Muscle of back (tissue), 13 donors: ENCODE measurements at places on chromosomes 6 and 20.

DNA sequence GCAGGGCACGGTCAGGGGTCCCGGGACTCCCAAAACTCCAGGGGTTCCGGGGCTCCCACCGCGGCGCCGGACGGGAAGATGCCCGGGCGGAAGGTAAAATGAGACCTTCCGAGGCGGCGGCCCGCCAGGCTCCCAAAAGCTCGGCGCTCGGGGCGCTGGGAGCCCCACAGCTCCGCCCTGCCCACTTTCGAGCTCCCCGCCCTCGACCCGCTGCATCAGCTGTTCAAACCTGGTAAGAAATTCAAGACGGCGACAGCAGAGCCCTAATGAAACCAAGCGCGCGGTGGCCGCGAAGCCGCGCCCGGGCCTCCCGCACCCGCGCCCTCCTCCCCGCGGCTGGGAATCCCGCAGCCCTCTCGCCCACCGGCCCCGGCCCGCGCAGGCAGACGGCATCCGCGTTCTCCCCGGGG lies 369 bp downstream of the SLC4A11 start:
- DNase-seq, result peak; percentile 13

DNA sequence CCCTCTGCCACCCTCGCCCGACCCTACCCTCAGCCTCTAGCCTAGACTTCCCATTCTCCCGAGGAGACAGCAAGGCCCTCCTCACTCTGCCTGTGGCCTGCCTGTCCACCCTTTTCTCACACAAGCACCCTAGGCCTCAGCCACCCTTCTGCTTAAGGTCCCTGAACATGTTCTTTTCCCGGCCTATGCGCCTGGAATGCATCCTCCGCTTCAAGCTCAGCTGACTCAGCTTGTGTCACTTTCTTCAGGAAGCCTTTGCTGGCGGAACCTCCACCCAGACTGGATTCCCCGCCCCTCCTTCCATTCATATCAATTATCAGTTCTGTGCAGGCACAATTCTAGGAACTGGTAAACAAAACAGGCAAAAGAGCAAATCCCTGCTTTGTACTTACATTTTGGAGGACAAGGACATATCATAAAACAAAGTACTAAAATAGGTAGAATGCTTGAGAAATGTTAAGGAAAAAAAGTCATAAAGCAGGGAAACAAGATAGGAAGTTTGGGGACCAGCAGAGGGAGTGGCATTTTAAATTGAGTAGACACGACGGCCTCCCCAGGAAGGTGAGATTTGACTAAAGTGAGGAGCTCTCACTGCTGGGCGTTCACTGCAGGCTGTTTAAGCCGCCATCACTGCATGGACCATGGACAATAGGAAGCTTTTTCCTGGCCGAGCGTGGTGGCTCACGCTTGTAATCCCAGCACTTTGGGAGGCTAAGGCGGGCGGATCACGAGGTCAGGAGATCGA lies 17.9 kb upstream of the SNHG17 start:
- no peak for DNase-seq

DNA sequence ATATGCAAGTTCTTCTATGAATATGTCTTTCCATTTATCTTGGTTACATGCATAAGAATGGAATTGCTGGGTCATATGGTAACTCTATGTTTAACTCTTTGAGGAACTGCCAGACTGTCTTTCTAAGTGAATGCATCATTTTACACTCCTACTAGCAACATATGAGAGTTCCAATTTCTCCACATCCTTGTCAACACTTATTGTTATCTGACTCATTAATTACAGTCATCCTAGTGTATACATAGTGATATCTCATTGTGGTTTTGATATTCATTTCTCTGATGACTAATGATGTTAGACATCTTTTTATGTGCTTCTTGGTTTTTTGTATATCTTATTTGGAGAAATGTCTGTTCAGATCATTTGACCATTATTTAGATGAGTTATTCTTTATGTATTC lies 96.7 kb upstream of the LAMP5 start:
- DNase-seq, result no peak

GRCh38 chr20:25576783-25577530 lies 8.4 kb downstream of the NINL start:
- no peak for DNase-seq

GRCh38 chr6:148999929-149000468 lies 253.2 kb downstream of the UST start:
- DNase-seq, result peak; percentile 74

- DNase-seq, result no peak
Observed at GRCh38 chr20:36285746-36286447, 20.2 kb upstream of the DLGAP4 start.

GRCh38 chr20:378961-379336 lies 1.6 kb upstream of the TRIB3 start:
- DNase-seq, result no peak

- no peak for DNase-seq
Observed at GRCh38 chr6:111846492-111847409, 26.5 kb downstream of the FYN start.

DNA sequence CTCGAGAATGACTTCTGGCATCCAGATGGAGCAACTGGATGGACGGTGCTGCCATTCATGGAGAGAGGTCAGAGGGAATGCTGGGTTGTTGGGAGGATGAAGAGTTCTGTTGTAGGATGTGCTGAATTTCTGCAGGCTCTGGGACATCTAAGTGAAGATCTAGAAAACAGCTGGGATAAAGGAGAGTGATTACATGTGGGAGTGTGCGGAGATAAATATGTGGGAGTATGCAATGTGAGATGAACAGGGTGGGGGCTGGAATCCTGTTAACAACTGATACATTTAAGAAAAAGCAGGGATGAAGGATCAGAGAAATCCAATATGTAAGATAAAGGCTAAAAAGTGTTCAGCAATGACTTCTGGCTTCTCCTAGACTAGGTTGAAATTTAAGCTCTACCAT lies 43.1 kb downstream of the FAXC start:
- no peak for DNase-seq

- no peak for DNase-seq
Observed at GRCh38 chr20:47054506-47054905, 159.9 kb downstream of the EYA2 start.

DNA sequence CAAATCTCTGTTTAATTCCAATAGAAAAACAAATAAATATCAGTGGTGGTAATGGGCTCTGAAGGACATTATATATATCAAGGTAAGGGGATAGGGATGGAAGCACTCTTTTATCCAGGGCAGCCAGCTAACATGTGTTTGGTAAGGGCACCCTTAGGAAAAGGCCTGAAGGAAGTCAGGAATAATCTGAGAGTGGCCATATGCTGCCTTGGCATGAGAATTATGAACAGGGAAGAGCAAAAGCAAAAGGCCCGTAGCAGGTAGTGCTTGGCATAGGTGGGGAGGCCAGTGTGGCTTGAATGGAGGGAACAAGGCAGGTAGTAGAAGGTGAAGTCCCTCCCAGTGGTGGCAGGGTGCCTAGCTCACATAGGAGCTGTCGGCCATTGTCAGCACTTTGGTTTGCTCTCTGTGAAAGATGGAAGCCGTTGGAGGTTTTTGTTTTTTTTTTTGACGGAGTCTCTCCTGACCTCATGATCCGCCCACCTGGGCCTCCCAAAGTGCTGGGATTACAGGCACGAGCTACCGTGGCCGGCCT lies 39.6 kb upstream of the CSE1L start:
- no peak for DNase-seq

GRCh38 chr6:42339991-42340401 lies 111.7 kb downstream of the TRERF1 start:
- no peak for DNase-seq

GRCh38 chr20:44195605-44196004 lies 8.6 kb upstream of the JPH2 start:
- no peak for DNase-seq

DNA sequence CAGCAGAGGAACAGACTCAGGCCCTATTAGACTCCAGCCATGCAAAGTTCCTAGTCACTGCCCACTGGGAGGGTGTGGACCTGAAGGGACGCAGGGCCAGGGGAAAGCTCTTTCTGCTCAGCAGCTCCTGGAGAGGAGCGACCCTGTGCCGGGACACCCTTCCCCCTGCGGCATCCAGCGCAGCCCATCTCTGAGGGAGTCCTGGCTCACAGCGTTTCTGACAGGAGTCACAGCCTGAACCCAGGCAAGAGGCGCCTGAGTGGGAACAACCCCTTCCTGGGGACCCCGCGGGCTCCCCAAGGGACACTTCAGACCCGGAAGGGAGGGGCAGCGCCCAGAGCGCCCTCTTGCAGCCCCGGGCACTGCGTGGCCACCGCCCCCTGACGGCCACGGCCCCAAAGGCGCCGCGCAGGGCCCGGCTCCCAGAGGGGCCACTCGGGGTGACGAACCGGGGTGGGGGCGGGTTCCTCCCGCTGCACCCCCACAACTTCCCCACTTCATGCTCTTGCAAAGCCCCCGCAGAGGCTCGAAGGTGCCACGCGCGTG lies 862 bp downstream of the UCKL1 start:
- no peak for DNase-seq
